Naive B cell (primary cell): ENCODE measurements at places on chromosomes 16 and 17. TPM values are rescaled to one million over a fixed set of nuclear protein-coding genes. Genes with fewer than 3 reads are reported as not detected.

The SLC16A13 gene
- 0.66 TPM for polyA plus RNA-seq

The MGAT5B gene
- polyA plus RNA-seq = not detected

The TP53TG3 gene
- polyA plus RNA-seq = not detected

The MYH4 gene
- not detected for polyA plus RNA-seq

- DNase-seq = no peak
Measured at GRCh38 chr17:43879723-43880419, 27.5 kb downstream of the MPP2 start.
